Activated T-cell treated with anti-CD3 and anti-CD28 coated beads, Interleukin-2, amount 50 U/mL, for 1 hour (primary cell): ENCODE measurements at places on chromosomes 7 and 10.

DNA sequence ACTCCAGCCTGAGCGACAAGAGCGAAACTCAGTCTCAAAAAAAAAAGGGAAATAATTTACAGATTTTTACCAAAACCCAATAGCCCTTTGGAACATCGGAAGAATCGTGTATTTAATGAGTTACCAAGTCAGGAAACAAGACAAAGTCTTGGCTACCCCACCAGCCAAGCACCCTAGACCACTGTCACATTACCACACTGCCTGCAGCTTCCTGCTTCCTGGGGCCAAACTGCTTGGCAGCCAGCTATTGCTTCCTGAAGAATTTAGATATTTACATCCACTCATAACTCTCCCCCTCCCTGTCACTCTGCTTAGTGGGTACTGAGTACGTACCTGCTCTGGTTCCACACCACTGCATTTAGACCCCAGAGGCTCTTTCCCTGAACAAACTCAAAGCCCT, 14.1 kb upstream of the TNPO3 start:
- DNase-seq = no peak

DNA sequence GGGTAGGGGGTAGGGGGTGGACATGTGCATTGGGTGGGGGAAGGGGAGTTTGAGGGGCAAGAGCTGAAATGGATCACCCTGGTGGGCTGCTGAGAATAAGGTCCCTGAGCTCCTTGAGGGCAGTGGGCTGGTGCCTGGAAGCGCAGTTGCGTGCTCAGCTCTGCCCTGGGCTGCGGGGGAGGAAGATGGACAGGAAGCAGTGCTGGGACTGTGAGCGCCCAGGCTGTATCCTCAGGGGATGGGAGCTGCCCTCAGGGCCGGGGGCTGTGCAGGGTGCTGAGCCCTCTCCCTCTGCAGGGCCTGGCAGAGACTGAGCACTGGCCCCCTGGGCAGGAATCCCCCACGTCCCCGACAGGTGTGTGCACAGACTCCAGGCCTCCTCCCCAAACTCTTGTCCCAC, 24.4 kb upstream of the ZNF467 start:
- DNase-seq = no peak

- peak; percentile 79 for DNase-seq
These were observed 78.5 kb downstream of the LHPP start for GRCh38 chr10:124539935-124540641.

GRCh38 chr10:67575532-67575931, 120.5 kb downstream of the CTNNA3 start:
- no peak for DNase-seq

DNA sequence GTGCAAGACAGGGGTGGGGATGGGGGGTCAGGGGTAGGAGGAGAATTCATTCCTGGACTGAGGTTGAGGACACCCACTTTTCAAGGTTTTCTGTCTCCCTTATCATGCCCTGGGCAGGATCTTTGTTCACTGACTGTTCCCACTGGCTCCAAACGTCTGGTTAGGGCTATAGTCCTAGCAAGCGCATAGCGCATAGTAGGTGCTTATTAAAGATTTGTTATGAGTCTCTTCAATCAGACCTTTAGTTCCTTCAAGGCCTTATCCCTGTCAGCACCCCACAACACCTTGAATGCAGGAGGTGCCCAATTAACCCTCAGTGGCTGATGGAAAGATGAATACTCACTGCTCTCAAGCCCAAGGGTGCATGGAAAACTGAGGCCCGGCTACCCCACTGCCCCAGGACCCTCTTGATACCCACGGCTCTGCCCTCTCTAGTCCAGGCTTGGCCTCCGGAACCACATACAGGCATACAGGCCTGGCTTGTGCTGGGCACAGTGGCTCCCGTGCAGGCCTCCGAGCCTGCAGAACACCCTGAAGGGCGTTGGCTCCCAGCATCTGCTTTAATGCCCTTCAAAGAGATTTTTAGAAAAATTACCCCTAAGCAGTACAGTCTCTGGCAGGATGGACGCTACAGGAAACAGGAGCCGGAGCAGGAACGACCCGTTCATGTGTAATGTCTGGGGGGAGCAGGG, 177.7 kb downstream of the SH3PXD2A start:
- no peak for DNase-seq

DNA sequence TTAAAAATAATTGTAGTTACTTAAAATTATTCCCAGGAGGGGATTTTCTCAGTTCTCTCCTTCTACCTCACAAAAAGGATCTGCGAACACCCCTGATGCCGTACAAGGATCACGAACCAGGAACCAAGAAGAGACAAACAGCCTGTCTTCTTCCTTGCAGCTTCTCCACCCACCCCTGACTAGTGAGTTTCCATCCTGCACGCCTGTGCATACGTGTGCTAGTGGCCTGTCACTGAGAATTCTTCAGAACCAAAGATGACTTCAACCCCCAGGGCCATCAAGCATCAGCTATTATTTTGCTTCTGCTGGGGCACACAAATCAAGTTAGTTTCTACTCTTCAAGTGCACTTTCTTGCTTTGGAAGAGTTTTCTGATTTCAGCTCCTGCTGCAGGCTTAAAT, 175.5 kb upstream of the KLF6 start:
- no peak for DNase-seq

- no peak for DNase-seq
These were observed 2.3 kb downstream of the ERLIN1 start for GRCh38 chr10:100183481-100183880.

- no peak for DNase-seq
These were observed 439 bp upstream of the EMX2 start for GRCh38 chr10:117541909-117542705.

- DNase-seq = no peak
These were observed 350 bp upstream of the ZNF37A start for GRCh38 chr10:38093816-38094157.

- DNase-seq = no peak
These were observed 155.1 kb downstream of the LSM5 start for GRCh38 chr7:32335107-32335506.

- DNase-seq = no peak
These were observed 41.3 kb upstream of the AOAH start for GRCh38 chr7:36765605-36766004.

DNA sequence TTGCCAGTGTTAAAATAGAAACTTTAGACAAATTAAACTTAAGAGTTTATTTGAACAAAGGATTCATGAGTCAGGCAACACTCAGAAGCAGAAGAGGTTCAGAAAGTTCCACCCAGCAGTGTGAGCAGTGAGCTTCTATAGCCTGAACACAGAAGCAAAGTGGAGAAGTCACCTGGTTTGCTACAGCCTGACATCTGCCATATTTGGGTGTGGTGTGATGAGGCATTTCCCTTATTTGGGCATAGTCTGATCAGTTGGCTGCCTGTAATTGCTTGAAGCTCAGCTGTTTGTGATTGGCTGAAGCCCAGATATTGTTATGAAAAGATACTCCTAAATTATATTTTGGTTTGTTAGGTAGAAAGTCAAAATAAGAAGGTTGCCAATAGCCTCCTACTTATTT, 39.1 kb downstream of the VWC2 start:
- DNase-seq = no peak

DNA sequence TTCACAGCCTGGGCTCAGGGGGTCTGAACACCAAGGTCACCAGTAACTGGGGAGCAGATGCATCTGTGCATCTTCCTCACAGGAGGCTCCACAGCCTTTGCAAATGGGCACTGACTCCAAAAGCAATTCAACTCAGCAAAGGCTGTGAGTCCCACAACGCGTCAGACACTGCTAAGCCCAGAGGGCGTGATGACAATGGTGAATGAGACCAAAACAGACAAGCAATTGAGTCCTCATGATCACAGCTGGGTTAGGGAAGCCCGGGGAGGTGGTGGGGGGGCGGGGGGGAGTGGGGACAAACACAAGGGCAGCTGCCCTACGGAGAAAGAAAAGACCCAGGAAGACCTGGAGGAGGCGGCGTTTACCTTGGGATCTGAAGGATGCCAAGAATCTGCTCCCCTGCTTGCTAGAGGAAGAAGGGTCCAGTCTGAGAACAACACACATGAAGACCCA, 61.6 kb upstream of the RNF32 start:
- DNase-seq = no peak

GRCh38 chr7:149495785-149496641, 1.6 kb downstream of the ZNF746 start:
- DNase-seq = no peak

DNA sequence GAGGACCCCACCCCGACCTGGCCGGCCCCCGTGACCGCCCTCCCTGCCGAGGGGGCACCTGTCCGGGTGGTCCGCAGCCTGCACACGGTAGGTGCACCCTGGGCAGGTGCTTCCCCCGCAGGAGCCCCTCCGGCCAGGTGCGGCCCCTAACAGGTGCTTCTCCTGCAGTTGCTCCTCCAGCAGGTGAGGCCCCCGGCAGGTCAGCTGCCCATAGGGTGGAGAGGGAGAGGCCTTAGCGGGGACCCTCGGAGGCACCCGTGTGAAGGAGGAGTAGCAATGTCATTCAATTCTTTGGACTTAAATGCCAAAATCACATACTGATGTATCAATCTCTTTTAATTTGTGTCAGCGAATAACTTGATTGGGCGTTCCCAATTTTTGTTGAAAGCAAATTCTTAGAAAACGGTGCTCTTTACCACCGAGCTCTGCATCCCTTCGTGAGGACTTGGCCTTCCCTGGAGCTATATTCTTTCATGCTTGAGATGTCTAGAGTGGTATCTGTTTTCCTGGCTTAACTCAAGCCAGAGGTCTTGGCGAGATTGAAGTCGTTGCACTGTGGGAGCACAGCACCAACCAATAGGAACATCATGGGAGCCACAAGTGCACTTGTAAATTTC, 738 bp upstream of the NCAPG2 start:
- DNase-seq = no peak

GRCh38 chr10:53153831-53154230, 381.2 kb upstream of the MBL2 start:
- DNase-seq = no peak

GRCh38 chr7:8436965-8437364, 3.6 kb downstream of the NXPH1 start:
- DNase-seq = no peak

DNA sequence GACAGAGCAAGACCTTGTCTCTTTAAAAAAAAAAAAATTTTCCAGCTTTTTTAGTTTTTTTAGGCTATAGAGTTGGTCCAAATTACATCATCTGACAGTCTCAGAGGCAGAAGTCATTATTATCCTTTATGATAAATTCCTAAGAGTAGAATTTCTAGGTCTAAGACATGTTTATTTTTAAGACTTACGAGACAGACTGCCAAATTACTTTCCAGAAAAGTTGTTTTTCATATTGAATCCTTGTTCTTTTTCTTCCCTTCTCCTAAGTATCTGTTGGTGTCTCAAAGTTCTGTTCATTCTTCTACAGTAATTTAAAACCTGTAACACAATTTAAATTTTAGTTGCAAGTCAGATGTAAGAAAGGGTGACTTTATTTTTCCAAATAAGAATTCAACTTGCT, 421.4 kb downstream of the GALNT17 start:
- DNase-seq = no peak

GRCh38 chr10:10959666-10960065, 58.0 kb upstream of the CELF2 start:
- no peak for DNase-seq

- DNase-seq = no peak
These were observed 37.5 kb downstream of the AKR1C8 start for GRCh38 chr10:5147255-5147980.

DNA sequence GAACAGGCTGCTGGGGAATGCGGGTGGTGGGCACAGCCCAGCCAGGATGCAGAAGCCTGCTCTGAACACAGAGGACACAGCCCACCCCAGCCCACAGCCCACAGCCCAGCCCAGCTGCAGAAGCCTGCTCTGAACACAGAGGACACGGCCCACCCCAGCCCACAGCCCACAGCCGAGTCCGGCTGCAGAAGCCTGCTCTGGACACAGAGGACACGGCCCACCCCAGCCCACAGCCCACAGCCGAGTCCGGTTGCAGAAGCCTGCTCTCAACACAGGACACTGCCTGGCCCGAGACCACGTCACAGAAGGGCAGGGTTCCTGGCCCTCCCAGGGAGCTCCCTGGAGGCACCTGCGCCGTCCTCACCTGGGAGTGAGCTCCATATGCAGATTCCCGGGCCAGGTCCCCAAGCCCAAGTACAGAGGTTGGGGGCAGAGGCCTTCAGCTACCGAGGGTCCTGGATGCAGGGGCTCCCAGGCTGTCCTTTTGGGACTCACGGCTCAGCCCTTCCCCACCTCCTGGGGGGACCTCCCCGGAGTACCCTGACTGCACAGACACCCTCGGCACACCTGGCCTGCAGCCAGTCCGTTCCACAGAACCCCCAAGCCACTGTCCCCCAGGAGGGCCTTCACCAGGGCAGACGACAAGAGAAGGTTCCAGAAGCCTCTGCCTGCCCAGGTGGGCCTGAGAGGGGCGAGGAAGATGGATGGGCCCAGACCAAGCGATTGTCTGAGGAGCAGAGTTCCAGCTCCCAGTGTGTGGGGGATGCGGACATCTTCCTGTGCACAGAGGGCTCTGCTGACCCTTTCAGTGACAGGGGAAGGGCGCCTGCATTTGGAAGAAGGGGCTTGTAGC, 23.7 kb upstream of the FOXL3 start:
- no peak for DNase-seq

DNA sequence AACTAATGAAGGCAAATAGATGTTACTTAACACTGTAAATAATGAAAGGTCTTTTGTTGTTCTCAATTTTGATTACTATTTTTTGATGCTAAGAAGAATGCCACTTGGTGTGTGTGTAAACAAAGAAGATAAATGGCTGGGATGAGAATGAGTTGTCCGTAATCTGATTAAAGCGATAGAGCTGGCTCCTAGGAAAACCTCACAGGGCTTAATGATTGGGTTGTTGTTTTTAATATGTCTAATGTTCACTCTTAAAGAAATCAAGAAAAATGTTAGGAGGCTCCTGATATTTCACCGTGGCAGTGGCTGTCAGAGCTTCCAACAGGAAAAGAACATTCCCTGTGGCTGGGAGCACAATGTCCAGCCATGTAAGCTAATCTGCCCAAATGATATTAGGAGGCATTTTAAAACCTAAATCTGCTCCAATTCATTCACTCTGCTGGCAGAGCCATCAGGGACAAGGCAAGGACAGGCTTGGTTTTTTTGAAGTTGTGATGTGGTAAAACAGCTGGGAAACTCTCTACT, 243.9 kb downstream of the SNX10 start:
- no peak for DNase-seq

DNA sequence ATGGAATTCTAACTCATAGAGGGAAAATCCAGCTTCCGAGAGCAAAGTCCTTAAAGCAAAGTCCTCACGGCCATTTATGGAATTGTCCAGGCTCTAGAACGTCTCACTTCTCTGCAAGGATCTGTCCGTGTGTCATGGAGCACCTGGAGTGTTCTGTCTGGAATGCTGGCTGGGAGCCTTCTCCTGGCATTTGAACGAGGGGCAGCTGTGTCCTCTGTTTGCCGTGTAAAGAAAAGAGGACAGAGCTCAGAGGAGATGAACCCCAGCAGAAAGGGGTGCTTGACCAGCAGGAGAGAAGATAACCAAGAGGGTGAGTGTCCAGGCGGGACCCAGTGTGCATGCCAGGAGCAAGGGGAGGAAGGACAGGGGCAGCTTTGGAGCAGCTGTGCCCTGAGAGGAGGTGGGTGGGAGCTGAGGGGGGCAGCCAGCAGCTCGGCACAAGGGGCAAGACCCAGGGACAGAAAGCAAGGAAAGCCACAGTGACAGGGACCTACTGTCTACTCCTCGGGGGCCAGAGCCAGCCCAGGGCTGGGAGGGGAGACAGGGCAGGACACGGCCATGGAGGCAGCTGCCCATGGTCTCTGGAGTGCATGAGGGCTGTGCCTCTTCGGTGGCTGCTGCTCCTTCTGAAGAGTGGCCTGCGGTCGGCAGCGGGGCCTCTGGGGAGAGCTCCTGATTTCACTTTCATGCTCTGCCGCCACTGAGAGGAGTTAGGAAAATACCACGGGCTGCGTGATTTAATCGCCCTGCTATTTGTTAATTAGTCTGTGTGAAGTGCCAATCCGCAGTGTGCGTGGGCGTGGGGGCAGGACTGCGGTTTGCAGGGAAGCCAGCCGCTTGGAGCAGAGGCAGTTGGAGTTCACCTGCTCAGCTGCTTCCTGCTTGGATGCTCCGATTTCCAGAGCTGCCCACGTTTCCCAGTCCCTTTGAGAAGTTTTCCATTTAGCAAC, 149.3 kb upstream of the SHH start:
- DNase-seq = no peak
